ENCODE measurements at places on chromosomes 1 and 21.

DNA sequence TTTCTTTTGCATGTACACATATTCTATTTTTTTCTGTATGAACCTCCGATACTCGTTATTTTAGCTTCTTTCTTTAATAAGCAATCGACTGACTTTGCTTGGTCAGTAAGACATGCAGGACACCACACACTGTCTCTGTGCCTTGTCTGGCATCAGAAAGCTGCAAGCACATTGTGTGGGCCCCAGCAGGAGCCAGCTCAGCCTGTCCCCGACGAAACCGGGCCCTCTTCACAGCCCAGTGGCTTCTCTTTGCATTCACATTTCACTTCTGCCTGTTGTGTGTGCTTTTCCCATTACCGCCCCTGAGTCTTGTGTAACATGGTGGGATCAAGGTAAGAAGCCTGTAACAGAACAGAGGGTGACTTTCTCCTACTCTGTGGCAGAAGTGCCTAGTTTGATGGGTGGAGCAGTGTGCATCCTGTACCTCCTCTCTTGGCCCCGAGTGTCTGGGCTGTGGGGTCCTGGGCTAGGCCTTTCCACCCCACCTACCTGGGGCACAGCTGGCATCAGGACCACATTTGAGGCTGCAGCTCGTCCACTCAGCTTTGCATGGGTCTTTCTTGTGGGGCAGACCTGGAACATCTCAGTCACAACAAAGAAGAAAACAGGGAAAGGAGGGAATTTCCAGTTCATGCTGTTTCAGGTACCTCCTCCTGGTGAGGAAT, 118.9 kb upstream of the COL6A1 start:
- DNase-seq, result no peak

GRCh38 chr1:8456308-8456912, 138.5 kb downstream of the SLC45A1 start:
- DNase-seq, result no peak

DNA sequence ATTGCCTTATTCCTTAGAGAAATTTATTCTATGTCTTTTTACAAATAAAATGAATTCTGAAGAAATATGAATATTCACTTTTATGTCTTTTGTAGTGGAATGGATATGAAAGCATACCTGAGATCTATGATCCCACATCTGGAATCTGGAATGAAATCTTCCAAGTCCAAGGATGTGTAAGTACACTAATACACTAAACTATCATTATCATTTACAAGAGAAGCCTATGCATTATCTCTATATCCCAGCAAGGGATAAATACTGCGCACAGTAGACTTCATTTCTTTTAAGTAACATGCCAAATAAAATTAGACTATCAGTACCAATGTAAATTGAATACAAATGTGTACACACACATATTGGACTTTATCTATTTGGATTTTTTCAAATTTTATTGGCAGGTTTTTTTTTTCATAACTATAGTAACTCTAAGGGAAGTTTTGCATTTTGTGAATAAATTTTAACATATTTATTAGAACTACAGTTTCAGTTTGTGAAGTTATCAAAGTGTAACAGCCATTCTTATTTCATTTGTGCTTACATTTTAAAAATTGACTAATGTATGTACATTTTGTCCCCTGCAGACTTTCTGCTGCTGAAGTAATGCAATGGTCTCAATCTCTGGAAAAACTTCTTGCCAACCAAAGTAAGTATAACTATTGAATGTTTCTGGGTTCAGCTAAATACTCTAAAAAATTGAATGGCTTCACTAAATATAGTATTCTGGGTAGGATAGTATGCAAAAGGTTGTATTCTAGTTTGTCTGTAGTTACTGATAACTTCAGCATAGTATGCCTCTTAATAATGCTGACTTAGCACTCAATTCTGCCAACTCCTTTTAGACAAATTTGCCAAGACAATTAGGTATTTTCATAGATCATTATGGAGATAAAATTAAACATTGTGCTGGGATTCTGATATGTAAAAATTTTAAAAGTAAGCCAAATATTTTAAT, 894 bp downstream of the RGS1 start:
- DNase-seq, result no peak

DNA sequence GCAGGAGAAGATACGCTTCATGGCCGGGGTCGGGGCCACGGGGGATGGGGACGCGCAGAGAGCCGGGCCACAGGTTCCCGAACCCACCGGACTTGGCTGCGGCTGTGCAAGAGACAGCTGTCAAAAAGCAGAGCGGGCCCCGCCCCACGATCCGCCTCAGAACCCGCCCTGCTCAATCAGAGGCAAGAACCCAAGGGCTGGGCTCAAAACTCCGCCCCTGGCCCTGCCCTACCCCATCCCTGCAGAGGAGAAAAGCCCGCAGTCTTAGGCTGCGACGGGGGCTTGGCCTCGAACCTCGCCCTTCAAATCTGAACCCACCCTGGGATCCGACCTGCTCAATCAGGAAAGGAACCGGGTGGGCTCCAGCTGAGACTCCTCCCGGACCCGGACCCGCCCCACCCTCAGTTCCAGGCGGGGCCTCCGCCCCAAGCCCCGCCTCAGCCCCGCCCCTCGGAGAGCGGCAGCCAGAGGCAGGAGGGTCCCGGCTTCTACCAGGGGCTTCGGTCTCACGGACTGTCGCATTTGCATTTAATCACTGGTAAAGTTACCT, at the start of gene ANKRD35:
Gene ANKRD35, minus strand, starts transcription at position 129 of the 550 bp plus-strand sequence. Its CDS starts 108 bp downstream, at position 21.
- DNase-seq, result peak; percentile 92

- no peak for DNase-seq
Measured at GRCh38 chr21:18138507-18138906, 106.1 kb upstream of the CHODL start.

- DNase-seq, result no peak
Measured at GRCh38 chr1:90851711-90852050, 134.6 kb upstream of the BARHL2 start.

DNA sequence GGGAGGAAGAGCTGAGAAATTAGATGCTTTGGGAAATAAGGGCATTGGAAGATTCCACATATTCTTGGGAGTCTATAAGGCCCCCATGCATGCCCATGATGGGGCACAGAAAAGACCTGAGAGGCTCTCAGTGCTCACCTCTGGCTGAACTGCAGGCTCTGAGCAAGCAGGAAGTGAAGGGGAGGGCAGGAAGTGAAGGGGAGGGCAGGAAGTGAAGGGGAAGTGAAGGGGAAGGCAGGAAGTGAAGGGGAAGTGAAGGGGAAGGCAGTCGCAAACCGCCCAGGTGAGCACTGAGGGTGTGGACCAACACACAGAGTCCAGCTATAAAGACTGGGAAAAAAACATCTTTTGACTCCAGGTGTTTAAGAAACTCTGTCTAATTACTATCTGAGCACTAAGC, 3.5 kb downstream of the KRTAP10-9 start:
- no peak for DNase-seq

GRCh38 chr1:53738205-53739108, 507 bp downstream of the GLIS1 start:
- peak; percentile 15 for DNase-seq

- no peak for DNase-seq
Measured at GRCh38 chr1:145891143-145891542, 5.5 kb upstream of the ANKRD35 start.

DNA sequence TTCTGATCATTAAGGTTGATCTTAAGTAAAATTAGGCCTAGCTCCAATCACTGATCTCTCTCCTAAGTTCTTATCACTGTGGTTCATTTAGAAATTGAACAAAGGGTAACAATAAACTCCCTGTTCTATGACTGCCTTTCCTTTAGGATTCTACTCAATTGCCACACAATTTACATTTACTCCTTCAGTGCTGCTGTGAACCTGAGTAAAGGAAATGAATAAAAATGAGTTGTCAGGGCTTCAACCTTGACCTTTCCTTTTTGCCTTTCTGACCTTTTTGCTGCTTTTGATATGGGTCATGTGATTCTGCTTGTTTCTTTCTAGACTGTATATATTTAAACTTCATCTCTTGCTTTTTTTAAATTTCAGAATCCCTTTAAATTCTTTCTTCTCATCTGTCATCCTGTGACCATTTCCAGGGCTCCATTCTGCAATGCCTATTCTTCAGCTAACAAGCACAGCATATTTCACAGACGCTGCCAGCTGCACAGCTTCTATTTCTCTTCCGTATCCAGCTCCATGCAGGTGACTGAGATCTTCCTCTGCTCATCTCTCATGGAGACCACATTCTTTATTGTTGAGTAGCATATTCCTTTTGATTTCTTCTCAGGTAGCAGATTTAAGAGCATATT, 3.2 kb downstream of the LRRC8B start:
- no peak for DNase-seq

DNA sequence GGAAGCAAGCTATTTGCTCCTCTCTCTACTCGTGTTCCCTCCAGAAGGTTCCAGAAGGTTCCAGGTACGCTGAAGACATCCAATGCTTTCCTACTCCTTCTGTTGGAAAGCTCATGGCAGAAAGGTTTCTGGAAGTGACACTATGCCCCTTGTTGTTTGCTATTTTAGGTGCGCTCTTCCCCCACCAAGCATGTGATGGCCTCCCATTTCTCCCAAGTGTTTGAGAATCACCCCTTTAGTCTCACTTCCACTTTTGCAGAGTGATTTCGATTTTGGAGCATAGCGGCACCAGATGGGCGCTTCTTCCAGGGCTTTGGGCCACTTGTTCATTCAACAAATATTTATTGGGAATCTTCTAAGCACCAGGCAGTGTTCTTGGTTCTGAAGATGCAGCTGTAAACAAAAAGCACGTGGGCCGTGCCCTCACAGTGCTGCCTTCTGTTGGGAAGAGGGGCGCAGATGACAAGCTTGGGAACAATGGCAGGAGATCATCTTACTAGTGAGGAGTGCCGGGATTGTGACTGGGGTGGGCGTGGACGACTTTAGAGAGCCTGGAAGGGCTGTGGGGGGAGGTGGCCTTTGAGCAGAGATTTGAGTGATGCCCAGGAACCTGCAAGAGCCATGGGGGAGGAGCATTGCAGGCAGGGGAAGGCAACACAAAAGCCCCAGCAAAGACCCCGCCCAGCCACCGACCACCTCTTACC, 43.0 kb upstream of the TARDBP start:
- DNase-seq, result peak; percentile 23

DNA sequence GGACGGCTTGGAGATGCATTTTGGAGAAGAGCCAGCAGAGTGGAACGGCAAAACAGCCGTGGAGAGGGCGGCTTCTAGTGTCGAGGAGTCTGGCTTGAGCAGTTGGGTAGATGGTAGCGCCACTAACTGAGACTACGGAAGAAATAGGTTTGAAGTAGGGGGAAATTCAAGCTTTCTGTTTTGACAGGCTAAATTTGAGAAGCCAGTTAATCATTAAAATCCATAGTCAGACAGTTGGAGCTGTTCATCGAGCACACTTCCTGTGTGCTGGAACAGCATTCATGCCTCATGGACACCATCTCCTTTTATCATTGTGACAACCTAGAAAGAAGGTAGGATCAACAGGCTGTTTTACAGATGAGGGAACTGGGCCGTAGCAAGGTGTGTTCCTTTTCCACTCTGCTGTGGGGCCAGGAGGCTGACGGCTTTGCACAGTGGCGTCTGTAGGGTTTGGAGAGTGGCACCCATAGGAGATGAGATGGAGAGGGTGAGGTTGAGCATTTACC, 3.4 kb upstream of the PKLR start:
- DNase-seq, result no peak

GRCh38 chr1:11622398-11622797, 31.8 kb downstream of the FBXO2 start:
- DNase-seq, result no peak

DNA sequence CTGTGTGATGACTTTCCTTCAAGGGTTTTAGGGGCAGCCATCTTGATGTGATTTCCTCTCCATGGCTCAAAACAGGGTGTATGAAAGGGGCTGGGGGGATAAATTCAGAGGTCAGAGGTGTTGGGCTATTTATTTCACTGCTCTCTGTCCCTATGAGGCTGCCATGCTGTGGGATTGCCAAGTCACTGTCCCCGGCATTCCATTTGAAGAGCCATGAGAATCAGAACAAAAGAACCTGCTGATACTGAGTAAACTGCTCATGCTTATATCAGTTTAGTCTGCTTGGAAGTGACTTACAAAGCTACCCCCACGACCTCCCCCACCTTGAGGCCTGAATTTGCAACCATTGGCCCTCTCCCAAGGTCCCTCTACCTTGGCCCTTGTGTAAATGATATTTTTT, 72.3 kb upstream of the UBE2U start:
- no peak for DNase-seq

- DNase-seq, result no peak
Measured at GRCh38 chr1:198088360-198089071, 68.3 kb upstream of the NEK7 start.

DNA sequence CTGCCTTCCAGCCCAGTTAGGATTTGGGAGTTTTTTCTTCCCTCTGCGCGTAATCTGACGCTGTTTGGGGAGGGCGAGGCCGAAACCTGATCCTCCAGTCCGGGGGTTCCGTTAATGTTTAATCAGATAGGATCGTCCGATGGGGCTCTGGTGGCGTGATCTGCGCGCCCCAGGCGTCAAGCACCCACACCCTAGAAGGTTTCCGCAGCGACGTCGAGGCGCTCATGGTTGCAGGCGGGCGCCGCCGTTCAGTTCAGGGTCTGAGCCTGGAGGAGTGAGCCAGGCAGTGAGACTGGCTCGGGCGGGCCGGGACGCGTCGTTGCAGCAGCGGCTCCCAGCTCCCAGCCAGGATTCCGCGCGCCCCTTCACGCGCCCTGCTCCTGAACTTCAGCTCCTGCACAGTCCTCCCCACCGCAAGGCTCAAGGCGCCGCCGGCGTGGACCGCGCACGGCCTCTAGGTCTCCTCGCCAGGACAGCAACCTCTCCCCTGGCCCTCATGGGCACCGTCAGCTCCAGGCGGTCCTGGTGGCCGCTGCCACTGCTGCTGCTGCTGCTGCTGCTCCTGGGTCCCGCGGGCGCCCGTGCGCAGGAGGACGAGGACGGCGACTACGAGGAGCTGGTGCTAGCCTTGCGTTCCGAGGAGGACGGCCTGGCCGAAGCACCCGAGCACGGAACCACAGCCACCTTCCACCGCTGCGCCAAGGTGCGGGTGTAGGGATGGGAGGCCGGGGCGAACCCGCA, at the start of gene PCSK9:
Gene PCSK9, plus strand, starts transcription at position 207 of the 741 bp plus-strand sequence. Its CDS starts 290 bp downstream, at position 497.
- no peak for DNase-seq

- DNase-seq, result no peak
Measured at GRCh38 chr21:35036465-35037383, 12.4 kb downstream of the RUNX1 start.

- no peak for DNase-seq
Measured at GRCh38 chr21:41098481-41099042, 69.4 kb upstream of the BACE2 start.

GRCh38 chr1:116457946-116458604, 85.0 kb downstream of the ATP1A1 start:
- DNase-seq, result no peak

DNA sequence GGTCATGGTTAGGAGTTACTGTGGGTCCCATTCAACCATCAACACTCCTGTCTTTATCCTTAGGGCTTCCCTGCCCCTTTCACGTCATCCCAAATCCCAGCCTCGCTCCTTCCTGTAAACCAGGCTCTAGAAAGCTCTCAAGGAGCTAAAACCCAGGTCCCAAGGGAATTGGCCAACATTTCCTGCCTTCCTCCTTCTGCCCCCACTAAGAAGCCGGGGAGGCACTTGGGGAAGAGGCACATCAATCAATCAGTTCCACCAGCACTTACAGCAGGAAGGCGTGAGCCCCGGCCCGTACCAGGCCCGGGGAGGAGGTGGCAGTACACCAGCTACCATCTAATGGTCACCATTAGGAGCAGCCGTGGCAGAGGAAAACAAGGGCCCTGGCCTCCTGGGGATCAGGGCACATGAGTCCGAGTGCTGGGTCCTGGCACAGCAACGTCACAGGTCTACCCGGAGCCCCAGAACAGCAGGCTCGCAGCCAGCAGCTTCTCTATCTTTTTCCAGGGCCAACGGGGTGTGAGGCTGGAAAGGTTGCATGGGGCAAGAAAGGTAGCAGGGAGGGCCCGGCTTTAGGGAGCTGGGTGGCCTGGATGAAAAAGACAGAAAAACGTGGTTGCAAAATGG, 108.6 kb downstream of the CASZ1 start:
- DNase-seq, result no peak

GRCh38 chr1:4653328-4653660, 1.1 kb upstream of the AJAP1 start:
- no peak for DNase-seq

- DNase-seq, result no peak
Measured at GRCh38 chr1:49694251-49694827, 329.4 kb downstream of the AGBL4 start.

Data from Ammon's horn (tissue), 1 donor.